A673 (cell line): ENCODE measurements at places on chromosomes 16 and 17. TPM values are rescaled to one million over a fixed set of nuclear protein-coding genes. Genes with fewer than 3 reads are reported as not detected.

DNA sequence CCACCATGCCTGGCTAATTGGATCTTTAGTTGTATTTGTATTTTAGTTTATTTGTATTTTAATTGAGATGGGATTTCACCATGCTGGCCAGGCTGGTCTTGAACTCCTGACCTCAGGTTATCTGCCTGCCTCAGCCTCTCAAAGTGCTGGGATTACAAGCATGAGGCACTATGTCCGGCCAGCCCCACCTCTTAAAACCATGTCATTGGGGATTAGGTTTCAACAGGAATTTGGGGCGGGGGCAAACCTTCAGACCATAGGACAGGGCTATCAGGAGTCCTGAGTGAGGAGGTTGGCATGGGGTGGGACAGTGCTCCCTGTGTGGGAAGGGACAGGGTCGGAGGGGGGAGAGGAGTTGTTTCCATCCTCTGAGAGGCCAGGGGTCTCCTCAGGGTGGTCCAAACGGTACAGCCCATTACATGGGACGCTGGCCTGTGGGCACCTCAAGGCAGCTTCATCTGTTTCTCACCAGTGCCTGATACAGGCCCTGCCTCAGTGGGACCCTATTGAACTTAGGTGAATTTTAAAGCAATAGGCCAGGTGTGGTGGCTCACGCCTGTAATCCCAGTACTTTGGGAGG is 21.6 kb downstream of the GAA start:
- no peak for DNase-seq

DNA sequence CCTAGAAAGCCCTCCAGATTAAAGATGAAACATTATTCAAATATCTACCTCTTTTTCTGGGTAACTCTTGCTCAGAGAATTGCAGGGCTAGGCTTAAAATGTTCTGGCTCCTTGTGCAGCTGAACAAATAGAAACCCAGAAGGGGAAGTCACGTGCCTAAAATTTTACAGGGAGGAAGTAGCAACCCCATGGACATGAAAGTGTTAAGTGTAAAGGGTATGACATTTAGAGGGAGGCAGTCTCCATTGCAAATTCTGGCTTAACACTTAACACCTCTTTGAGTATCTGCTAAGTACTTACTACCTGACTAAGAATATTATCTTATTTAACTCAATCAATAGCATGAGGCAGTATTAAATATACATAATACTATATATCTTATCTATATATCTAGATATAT is 376.1 kb upstream of the ERCC4 start:
- DNase-seq, result no peak

DNA sequence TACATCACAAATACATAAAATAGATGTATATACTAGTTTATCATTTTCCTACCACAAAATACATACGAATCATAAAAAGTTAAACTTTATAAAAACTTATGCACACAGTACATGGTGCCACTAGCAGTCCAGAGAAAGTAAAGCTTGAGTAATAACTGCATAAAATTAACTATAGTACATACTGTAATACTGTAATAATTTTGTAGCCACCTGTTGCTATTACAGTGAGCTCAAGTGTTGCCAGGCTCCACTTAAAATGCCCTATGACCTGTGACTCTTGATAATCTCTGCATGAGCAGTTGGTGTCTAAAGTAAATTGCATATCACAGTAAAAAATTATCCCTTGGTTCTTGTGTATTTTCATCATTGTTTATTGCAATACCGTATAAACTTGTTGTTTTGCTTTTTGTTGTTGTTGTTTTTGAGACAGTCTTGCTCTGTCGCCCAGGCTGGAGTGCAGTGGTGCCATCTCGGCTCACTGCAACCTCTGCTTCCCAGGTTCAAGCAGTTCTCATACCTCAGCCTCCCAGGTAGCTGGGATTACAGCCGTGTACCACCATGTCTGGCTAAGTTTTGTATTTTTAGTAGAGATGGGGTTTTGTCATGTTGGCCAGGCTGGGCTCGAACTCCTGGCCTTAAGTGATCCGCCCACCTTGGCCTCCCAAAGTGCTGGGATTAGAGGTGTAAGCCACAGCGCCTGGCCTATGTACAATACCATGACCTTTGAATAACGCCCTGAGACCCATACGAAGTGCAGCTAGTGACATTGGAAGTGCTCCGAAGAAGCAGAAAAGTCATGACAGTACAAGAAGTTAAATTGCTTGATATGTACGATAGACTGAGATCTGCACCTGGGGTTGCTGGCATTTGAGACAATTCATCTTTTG is 6.6 kb downstream of the LUC7L3 start:
- DNase-seq, result no peak

B3GNT9 gene
- total RNA-seq, result 11.5 and 13.8 TPM in 2 replicates

- DNase-seq, result no peak
Observed at GRCh38 chr17:28344435-28344901, 8.9 kb downstream of the TNFAIP1 start.

- no peak for DNase-seq
Observed at GRCh38 chr16:63467513-63467912, 1431.3 kb upstream of the CDH8 start.

MAP2K6 gene
- 14.1 and 20.7 TPM in 2 replicates for total RNA-seq

VPS35 gene
- 94.6 and 99.0 TPM in 2 replicates for total RNA-seq

DNA sequence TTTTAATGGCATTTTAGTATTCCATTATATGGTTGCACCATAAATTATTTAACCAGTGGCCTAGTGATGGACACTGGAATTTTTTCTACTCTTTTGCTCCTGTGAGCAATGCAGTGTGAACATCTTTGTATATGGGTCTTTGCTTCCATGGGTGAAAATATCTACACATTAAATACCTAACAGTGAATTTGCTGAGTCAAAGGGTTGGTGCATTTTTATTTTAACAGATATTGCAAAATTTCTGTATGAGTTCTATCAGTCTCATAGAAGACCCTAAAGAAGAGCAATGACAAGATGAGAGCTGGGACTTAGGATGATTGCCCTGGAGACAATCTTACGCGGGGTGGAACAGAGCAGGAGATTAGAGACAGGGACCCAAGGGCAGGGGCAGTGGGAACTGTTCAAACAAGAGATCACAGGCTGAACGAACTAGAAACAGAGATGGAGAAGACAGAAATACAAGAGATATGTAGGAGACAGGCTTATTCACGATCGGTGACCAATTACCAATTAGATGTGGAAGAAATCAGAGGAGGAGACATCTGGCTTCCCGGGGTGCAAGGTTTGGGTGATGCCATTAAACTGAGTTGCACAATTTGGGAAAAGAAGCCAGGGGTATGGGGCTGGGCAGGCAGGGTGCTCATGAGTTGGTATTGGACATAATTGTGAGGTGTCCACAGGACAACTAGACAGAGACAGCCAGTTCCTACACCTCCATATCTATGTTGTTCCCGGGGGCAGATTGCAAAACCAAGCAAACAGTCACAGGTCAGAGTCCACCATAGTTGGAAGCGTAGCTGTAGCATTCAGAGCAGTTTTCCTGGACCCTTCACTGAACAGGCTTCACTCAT is 39.9 kb upstream of the LONP2 start:
- DNase-seq, result no peak

GRCh38 chr16:81607805-81608522 is 163.4 kb downstream of the CMIP start:
- no peak for DNase-seq

DNA sequence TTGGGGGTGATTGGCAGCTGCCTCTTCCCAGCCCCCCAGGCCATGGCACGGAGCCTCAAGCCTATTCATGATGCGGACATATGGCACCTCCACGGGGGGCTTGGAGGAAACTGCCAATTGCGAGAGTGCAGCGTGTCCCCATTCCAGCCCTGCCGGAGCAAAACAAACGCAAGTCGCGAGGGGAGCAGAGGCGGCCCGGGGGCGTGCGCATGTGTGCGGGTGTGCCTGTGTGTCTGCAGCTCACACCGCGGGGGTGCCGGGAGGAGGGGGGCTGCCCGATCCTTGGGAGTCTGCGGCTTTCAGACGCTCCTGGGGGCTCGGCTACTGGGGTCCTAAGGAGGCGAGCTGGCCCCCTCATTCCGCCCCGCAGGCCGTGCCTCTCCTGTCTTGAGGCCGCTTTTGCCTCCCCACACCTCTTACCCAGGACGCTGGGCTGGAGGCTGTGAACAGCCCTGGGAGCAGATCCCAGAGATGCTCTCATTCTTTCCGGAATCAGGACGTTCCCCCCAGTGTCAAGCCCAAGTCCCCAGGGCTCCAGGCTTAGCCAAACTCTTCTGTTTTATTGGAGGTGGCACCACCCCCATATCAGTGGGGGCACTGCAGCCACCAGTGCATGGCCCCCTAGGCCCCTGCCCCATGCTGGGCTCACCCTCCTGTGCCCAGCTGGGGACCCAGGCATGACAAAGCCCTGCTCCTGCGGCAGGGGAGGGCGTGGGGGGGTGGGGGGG is 29.1 kb downstream of the ENDOV start:
- peak; percentile 43 for DNase-seq

GRCh38 chr17:69401251-69401650 is 13.2 kb upstream of the MAP2K6 start:
- no peak for DNase-seq

DNA sequence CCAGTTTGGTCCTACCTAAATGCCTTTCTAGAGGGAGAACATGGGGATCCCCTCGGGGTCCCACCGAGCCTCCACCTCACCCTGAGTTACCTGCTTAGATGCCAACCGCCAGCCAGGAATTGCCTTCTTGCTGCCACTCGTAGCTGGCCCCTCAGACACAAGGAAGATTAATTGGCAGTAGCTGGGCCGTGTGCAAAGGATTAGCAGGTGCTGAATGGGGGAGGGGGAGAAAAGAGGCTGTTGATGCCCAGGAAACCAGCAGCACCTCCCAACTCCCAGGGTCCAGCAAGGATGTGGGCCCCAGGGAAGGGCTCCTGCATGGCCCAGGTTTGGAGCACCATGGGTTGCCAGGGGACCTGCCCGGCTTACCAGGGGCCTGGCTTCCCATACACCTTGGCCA is at the start of gene CNGB1:
CNGB1 (minus strand) TSS at position 159 of the 400 bp plus-strand sequence. CDS start 3,842 bp downstream, outside the sequence.
- no peak for DNase-seq

- no peak for DNase-seq
Observed at GRCh38 chr16:66705790-66706505, 9.4 kb upstream of the CMTM4 start.

GJD3 gene
- not detected in 2 replicates for total RNA-seq

KIF19 gene
- total RNA-seq, result not detected in 2 replicates

DNA sequence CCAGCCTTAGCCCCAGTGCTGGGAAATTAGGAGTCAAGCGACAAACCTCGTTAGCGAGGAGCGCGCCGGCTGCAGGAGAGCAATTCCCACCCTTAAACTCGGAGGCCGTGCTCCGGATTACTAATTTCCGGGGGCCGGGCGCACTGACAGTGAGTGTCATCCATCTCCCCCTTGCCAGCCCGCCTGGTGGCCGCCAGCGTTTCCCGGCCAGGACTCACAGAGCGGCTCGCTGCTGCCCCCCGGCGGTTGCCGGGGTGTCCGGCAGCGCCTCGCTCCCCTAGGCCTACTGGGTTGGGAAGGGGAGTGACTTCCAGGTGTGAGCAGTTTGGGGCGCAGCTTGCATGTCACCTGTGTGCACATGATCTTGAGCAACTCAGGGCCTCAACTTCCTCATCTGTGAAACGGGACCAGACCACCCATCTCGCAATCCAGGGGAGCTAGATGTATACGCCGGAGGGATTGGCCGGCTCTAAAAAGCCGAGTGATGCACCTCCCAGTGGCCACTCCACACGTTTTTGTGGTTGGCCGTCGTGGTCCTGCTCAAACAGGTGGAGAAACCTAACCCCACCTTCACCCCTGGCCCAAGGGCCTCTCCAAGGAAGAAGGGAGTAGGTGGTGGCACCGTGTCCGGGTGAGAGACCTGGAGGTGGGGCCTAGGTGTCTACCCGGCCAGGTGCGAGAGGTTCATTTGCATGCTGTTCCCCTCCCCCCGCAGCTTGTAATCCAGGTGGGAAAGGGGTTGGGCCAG is 2.5 kb upstream of the GSE1 start:
- DNase-seq, result peak; percentile 96

DNA sequence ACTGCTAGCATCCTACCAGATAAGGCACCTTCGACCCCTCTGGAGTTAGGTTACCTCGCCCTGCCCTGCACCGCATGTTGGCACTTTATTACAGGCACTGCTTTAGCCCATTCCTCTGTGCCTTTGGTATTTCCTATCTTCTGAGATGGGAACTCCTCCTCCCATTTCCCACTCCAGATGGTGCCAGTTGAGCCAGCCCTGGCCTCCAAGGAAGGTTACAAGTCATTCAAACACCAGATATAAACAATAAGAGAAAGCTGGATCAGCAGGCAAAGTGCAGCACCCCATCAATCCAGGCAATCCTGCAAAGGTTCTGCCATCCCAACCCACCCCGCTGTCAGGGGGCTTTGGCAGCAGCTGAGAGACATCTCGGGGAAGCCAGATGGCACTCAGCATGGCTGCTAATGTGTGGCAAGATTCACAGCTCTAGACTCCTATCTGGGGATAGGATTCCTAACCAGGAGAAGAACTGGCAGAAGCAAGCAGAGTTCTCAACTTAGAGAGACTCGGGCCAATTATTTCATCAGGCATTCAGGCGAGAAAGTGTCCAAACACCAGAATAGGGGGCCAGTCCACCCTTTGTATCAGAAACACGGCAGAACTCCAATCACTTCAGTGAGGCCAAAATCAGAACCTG is 113.0 kb downstream of the COPRS start:
- no peak for DNase-seq

- DNase-seq, result no peak
Observed at GRCh38 chr17:63542218-63542545, 8.1 kb upstream of the DCAF7 start.
